ENCODE measurements at places on chromosomes 1 and 21.

DNA sequence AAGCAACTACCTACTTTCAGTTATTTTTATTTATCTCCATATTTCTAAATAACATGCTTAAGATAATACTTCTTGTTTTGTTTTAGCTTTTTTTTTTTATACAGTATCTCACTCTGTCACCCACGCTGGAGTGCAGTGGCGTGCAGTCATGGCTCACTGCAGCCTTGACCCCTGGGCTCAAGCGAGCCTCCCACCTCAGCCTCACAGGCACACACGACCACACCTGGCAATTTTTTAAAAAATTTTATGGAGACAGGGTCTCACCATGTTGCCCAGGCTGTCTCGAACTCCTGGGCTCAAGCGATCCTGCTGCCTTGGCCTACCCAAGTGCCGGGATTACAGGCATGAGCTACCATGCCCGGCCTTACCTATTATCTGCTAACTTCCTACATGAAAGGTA is 20.6 kb downstream of the TUT4 start:
- DNase-seq: no peak

GRCh38 chr1:54806931-54807611 is 5.9 kb upstream of the TTC22 start:
- DNase-seq: peak; percentile 20

DNA sequence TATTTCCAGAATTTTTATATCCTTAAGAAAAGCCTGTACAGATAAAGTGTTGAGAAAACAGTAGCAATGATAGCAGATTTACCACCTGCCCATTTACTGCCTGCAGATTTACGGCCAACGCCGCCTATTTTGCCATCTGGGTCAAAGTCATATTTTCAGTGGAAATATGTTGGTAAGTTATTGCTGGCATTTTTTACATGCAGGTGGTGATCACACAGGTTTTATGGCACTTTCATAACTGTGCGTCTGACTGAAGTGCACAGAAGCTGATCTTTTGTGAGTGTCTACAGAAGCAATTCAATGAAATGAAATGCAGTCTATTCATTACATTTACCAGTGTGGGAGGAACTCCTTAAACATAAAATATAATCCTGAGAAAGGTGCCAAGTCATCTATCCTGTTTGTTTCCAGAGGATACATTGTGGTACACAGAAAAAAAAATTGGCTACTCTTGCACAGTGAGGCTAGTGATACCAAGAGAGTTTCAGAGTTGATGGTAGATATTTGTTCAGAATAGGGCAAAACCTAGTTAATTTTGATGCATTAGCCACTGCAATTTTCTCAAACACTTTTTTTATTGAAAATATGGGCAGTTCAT is 458.5 kb downstream of the NEGR1 start:
- no peak for DNase-seq

GRCh38 chr1:27122652-27123051 is 32.3 kb downstream of the SLC9A1 start:
- DNase-seq: no peak

GRCh38 chr1:33170351-33171274 is 11.2 kb downstream of the TRIM62 start:
- DNase-seq: no peak

GRCh38 chr1:78426408-78426807 is 64.4 kb upstream of the PTGFR start:
- no peak for DNase-seq

Measured in activated T-cell treated with anti-CD3 and anti-CD28 coated beads for 48 hours (primary cell).